ENCODE measurements at places on chromosomes 11 and 22.

DNA sequence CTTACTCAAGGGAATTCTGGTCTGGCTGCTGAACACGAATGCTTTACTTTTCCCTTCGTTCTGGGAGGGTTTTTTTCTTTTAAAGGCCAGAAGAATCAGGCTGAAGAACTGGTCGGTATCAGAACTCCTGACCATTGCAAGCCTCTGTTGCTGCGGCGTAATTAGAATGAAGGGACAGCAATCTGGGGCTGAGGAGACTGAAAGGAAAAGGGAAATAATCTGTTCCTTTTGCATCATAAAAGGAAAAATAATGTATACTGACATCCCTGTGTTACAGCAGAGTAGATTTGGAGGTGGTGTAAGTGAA is 670 bp downstream of the SC5D start:
- no peak for DNase-seq

GRCh38 chr11:70078781-70079616 is 882 bp downstream of the ANO1 start:
- DNase-seq, result no peak

- no peak for DNase-seq
Observed at GRCh38 chr11:40314327-40314726, 1145.1 kb downstream of the LRRC4C start.

DNA sequence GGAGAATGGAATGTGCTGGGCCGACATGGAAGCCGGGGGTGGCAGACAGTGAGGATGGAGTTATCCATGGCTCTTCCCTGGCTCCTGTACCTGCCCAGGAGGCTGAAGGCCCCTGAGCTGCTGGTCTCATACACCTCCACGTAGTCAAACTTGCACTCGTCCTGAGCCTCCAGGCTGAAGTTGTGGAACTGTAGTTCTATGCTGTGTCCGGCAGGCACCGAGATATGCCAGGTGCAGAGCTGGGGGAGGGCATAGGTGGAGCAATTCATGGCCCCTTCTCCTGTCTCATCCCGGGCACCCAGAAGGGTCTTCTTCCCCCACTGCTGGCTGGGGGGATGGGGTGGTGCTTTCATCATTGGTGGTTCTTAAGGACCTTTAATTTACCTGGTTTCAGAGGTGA is 2.8 kb downstream of the MFRP start:
- DNase-seq, result no peak

DNA sequence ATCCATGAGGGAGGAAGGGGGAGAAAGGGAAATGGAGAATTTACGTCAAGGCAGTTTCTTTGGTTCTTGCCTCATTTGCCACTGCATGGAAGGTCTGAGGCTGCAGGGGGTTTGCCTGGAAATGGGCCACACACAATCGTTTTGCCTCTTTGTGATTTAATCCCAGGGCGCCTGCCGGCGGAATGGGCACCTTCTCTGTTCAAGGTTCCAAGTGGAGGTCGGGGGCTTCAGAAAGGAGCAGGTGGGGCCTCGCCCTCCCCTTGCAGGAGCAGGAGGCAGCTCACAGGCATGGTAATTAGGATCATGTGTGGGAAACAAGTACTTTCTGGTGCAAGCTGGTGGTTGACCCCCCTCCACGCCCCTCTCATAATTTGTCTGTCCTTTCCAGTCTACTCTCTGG is 29.9 kb downstream of the MPPED1 start:
- no peak for DNase-seq

DNA sequence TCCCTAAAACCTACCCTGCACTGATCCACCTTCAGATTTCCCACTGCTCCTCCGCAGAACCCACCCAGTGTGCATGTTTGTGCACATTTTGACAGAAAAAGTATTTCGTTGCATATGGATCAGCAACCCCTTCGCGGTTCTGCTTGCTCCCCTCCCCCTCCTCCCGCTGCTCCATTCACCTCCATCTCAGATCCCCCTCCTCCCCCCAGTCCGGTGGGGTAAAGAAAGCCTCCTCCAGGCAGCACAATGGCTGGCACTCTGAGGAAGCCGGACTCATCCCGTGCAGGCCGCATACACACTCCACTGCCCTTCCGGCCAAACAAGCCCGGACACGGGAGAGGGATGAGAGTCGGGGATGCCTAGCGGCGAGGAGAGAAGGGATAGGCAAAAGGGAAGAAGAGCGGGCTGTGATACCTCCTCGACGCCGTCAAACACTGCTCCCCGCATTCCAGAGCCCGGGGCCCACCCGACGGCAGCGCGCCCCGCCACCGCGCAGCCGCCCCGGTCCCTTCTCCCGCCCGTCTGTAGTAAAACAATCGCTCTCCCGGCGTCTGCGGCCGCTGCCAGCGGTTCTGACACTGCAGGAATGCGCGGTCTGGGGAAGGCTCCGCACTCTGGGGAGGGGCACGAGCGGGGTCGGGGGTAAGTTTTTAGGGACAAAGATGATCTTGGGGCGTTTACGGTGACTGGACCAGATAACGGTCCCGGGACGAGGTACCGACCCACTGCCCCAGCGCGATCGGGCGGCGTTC is 915 bp downstream of the FEZ1 start:
- peak; percentile 37 for DNase-seq

DNA sequence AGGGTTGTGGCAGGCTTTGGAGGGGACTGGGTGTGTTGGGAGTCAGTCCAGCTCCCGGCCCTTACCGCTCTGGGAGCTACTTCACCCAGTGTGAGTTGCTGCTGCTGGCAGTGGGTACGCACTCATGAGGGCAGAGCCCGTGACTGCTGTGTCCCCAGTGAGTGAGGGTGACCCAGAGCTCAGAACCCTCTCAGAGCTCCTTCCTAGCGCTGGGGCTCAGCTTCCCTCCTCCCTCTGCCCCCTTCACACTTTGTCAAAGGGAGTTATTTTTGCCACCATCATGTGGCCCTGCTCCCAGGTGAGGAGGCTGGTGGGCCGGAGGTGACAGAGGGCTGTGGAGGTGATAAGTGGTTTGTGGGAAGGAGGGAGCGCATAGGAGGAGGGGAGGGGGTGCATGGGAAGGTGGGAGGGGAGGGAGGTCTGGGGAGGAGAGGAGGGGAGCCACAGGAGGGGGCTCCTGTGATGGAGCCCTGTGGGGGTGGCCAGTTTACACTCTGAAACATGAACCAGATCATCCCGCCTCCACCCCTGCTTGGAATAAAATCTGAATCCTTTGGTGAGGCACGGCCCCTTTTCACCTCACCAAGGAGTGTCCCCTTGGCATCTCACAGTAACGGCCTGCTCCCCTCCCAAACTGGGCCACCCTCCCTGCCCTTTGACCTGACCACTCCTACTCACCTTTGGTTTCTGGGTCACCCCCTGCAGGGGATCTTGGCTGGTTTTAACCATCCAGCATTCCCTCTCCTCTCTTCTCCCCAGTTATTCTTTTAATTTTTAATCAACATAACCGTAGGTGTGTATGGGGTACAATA is 9.9 kb downstream of the NDUFV1 start:
- no peak for DNase-seq

DNA sequence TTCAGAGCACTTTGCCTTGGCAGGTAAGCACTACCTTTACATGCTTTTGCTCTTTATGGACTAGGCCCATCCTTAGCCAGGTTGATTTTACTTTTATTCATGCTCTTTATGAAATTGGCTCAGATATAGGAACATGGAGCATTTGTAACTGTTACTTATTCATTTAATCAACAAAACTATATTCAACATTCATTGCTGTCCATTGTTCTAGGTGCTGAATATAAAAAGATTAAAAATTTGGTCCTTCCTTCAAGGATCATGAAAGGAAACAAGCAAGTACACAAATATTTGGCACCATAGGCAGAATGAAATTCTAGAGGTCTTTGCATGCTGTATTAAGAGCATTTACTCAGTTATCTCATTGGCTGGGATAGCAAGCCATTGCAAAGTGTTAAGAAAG is 161.9 kb upstream of the TTC12 start:
- DNase-seq, result no peak

All from GM10248 (cell line).